Urinary bladder (tissue), 4 donors: ENCODE measurements at places on chromosomes 7 and 10.
A peak's percentile ranks its signal among the peaks of the same experiment; 100 is the strongest.

GRCh38 chr7:50665403-50666123 lies 100.4 kb upstream of the DDC start:
- DNase-seq: no peak

DNA sequence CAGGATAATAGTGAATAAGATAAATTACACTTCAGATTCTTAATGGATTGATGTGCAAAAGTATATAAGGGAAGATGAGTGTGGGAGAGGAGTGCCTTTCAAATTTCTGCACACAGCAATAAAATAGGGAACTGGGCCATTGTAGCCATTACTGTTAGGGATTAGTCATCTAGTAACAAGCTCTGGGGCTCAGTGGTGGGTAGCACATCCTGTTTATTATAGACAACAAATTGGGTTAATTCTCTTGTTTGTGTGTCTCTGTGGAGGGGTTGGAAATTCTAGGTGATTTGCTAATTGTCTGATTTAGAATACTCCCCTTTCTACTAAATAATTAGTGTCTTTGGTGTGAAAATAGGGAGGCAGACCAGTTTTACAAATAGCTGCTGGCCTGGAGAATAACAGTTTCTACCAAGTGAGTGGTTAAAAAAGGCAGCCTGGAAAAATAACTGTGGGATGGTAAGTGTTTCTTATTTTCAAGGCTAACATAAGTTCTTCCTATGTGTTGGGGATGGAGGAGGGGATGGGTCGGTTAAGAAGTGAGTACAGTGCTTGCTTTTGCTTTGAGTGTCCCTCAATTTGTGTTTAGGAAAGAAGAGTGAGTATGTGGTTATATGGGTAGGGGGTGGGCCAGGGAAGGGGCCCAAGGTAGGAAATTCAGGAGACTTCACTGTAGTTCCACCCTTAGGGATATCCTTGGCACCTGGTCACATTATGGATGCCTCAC lies 43.3 kb upstream of the TMEM248 start:
- no peak for DNase-seq

DNA sequence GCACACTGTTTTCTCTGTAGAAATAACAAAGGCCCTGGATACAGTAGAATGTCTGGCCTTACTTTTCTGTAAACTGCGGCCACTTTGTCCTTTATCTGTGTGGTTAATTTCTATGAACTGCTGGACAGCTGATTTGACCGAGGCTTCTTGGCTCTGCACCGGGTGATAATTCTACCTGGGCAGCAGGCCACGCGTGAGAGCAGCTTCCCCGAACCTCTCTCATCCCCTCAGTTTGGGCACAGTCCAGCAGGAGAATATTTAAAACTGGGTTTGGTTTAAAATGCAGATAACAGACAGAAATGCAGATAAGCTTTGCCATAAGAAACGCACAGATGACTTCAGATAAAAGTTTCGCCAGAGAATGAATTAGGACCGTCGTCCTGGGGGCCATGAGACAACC lies 81.0 kb downstream of the CELF2 start:
- peak; percentile 39 for DNase-seq

- DNase-seq: no peak
Observed at GRCh38 chr10:66586897-66587679, 338.7 kb upstream of the LRRTM3 start.

GRCh38 chr10:62820586-62820985 lies 4.4 kb upstream of the EGR2 start:
- DNase-seq: no peak

DNA sequence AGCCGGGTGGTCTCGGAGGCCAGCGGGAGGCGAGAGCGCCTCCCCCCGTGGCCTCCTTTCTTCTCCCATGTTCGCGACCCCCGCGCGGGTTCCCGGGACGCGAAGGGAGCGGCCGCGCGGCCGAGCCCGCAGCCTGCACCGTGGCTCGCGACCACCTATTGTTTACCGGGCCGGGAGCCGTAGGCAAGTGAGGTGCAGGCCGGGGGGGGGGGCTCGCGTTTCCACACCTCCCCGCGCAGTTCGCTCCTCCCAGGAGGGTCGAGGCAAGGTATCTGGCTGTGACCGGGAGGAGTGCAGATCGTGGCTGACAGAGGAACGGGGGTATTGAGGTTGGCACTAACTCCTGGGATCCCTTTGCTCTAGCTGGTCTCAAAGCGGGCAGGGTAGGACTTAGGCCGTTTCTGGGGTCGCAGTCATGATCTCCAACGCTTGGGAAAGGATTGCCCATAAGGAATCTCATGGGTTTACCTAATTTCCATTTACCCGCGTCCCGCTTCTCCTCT lies 734 bp downstream of the PTPN12 start:
- DNase-seq: peak; percentile 41

DNA sequence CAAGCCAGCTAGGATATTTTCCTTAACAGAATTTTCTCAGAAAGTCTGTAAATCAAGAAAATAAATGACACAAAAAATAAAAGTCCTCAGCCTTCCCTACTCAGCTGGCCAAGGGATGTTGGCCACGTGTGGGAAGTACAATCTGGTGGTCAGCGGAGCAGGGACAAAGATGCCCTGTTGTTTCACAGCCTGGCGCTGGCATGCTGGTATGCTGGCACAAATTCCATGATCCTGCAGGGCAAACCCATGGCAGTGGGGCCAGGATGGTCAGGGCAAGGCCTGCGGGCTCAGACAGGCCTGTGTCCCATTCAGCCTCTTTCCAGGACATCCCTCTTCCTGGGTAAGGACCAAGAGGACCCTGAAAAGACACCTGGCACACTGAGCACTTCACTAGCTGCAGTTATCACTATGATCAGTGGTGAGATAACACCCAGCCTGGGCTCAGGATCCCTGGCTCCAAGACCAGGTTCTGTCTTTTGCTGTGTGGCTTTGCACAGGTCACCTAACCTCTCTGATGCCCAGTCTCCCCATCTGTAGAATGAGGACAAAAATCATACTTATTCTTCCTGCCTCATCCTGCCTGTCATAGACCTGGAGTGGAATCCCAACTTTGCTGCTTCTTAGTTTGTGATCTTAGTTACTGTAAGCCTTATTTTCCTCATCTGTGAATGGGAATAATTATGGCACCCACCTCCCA lies 10.8 kb upstream of the HSPA12A start:
- DNase-seq: no peak

DNA sequence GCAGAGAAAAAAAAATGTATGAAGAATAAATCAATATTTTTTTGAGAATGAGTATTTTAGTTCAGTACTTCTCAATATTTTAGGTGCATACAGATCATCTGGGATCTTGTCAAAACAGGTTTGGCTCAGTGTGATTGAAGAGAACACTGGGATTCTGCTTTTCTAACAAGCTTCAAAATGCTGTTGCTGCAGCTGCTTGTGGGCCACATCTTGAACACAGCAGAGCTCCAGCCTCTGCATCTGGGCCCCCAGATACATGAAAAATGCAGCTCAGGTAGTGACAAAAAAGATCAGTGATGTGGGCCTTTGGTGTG lies 1177.1 kb upstream of the C7orf33 start:
- DNase-seq: no peak
